ENCODE measurements at places on chromosomes 7 and 10.

GRCh38 chr7:83469491-83469890, 179.4 kb downstream of the SEMA3E start:
- no peak for DNase-seq

- no peak for DNase-seq
These were observed 28.9 kb downstream of the ELFN1 start for GRCh38 chr7:1698951-1699350.

DNA sequence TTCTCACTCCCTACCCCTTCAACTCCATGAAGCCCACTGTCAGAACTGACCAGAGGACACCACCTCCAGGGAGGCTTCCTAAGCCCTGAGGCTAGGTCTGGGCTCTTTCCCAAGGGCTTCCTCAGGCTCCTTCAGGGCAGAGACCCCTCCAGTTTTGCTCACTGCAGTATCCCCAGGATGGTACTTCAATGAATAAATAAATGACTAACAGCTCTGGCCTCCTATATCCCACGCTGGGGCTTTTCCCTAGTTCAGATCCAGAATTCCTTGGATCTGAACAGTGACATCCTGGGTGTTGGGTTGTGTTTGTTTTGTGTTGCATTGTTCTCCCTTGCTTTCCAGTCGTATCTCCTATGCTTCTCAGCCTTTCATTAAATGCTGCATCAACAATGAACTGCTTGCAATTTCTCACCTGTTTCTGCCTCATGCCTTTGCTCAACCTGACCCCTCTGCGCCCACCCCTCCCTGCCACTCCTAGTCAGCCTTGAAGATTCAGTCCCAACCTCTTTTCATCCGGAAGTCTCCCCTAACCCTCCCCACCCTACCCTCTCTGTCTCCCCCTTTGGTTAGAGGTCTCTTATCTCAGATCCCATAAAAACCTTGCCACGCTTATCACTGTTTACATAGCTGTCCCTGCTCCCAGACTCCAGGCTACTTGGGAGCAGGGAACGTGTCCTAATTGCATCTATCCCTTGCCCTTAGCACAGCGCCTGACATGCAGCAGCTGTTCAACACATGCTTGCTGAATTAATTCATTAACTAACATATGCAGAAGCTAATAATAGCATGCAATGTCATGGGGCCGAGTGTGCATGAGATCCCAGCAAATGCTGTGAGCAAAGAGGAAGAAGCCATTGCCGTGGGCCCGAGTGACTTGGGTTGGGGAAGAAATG, 41.7 kb downstream of the PPP1R3C start:
- no peak for DNase-seq

- DNase-seq, result no peak
These were observed 49.6 kb downstream of the SEMA3C start for GRCh38 chr7:80869106-80869784.

DNA sequence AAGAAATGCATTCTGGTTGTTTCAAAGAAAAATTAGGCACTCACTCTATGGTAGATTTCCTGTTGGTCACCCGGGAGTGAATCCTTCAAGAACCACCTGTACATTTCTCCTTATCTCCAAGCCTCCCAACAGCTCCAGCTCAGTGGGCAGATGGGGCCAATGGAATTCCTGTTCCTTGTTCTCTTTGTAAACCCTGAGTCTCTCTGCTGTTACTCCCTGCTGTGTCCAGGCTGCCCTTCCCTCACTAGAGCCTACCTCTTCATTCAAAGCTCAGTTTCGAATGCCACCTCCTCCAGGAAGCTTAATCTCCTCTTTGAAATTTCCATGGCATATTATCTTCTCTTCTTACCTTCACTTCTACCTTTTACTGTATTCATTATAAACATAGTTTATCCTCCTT, 3.5 kb upstream of the BMPER start:
- DNase-seq, result no peak

GRCh38 chr10:14024329-14025202, 306.2 kb downstream of the FRMD4A start:
- DNase-seq, result no peak

GRCh38 chr10:4437791-4438190, 388.2 kb upstream of the AKR1E2 start:
- DNase-seq, result no peak

- no peak for DNase-seq
These were observed 1049.6 kb downstream of the GRM8 start for GRCh38 chr7:126203185-126203584.

GRCh38 chr7:125820495-125820894, 890.9 kb upstream of the POT1 start:
- DNase-seq, result no peak

DNA sequence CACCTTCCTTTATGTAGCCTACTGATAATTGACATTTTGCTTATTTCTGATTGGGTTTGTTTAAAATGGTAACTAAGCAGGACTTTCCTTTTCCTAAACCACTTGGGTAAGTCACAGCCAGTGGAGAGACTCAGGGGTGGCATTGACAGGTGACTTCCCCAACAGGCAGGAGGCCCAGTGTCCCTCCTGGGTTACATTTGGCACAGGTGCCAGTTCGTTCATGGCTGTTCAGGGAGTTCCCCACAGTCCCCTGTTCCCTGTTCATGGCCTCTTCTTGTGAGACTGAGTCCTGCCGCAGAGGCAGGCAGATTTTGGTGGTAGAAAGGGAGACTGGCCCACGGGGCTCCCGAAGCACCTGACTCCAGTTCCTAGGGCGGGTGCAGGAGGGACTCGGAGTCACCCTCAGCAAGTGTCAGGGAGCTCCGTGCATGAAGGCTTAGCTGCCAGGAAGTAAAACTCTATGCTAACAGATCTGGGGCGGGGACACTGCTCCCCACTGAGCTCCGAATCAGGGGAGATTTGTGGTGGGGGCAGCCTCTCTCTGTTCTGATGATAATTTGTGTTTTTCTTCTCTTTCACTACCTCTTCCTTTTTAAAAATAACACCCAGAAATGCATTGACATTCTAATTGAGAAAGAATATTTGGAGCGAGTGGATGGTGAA, 84.1 kb downstream of the EZH2 start:
- no peak for DNase-seq

DNA sequence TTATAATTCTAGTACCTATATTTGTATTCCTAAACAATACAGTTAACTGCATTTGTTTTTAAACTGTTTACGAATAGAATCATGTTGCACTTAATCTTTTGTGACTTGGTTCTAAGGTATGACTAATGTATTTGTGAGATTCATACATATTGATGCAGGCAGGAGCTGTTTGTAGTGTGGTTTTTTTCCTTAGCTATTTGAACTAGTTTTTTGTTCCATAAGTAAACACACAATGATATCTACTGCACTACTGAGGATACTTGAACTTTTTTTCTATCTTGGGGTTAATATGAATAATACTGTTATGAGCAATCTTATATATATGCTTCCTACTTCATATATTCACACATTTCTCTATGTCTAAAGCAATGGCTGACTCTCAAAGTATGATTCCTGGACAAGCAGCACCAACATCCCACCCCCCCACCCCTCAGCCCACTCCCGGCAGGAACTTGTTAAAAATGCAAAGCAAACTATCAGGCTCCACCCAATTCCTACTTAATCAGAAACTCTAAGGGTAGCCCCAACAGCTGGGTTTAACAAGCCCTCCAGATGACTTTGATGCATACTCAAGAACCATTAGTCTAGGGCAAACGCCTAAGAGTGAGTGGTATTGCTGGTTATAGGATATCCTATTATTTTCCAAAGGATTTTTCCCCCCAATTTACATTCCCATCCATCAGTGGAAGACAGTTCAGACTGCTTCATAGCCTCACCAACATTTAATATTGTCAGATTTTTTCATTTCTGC, 25.8 kb downstream of the BRAF start:
- no peak for DNase-seq
